Fibroblast of lung (primary cell): ENCODE measurements at places on chromosomes 13 and 19. TPM values are rescaled to one million over a fixed set of nuclear protein-coding genes. Genes with fewer than 3 reads are reported as not detected.

GRCh38 chr13:22047785-22048104 is 376.9 kb downstream of the FGF9 start:
- no peaks in the 10 kb centered on the region for H3K4me1 ChIP-seq
- no peaks in the 10 kb centered on the region for H3K27me3 ChIP-seq
- no peak overlapping the region for H3K27ac ChIP-seq
- no peak overlapping the region for H3K4me3 ChIP-seq
- no peaks in the 10 kb centered on the region for H3K36me3 ChIP-seq

DNA sequence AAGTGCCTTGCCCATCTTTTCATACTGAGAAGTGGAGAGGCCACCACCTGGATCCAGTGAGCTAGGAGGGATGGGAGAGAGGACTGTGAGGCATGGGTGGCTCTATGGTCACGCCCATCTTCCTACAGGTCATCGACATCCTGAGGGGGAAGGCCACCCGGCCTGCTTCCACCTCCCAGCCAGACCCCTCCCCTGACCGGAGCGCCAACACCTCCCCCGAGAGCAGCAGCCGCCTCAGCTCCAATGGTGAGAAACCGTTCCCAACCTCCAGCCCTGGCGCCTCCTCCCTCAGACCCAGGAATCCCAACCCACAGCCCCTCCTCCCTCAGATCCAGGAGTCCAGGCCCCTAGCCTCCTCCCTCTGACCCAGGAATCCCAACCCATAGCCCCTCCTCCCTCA is 10.1 kb downstream of the BCL3 start:
- peaks cover 28% of the 10 kb centered on the region for H3K36me3 ChIP-seq
- H3K27ac ChIP-seq: peak overlapping the region; percentile 100
- H3K4me3 ChIP-seq: peak overlapping the region; percentile 61
- peaks cover 46% of the 10 kb centered on the region for H3K4me1 ChIP-seq
- peak; percentile 56 for DNase-seq
- no peaks in the 10 kb centered on the region for H3K27me3 ChIP-seq

MTUS2 gene
- total RNA-seq: not detected in 2 replicates

DNA sequence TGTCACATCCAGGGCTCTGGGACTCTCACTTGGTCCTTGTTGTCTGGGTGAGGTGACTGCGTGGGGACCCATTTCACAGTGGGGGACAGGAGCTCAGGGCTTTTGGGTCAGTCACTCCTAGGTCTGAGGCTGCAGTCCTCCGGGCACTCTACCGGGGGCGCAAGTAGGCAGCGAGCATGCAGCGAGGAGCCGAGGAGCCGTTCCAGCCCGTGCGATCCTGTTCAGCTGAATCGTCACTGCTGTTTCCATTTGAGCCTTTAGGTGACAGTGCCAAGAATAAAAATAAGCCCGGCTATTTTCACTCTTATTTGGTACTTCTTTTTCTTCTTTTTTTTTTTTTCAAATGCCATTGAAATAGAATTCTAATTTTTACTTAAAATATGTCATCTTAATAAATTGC is 126.5 kb downstream of the ZNF536 start:
- no peak for DNase-seq
- H3K27me3 ChIP-seq: no peaks in the 10 kb centered on the region
- H3K4me1 ChIP-seq: no peaks in the 10 kb centered on the region
- no peaks in the 10 kb centered on the region for H3K36me3 ChIP-seq
- no peak overlapping the region for H3K4me3 ChIP-seq

LYL1 gene
- under 0.01 and 1.2 TPM in 2 replicates for total RNA-seq
